ENCODE measurements at places on chromosomes 6 and 20.

GRCh38 chr6:54988576-54988975, 142.0 kb downstream of the FAM83B start:
- DNase-seq: no peak

DNA sequence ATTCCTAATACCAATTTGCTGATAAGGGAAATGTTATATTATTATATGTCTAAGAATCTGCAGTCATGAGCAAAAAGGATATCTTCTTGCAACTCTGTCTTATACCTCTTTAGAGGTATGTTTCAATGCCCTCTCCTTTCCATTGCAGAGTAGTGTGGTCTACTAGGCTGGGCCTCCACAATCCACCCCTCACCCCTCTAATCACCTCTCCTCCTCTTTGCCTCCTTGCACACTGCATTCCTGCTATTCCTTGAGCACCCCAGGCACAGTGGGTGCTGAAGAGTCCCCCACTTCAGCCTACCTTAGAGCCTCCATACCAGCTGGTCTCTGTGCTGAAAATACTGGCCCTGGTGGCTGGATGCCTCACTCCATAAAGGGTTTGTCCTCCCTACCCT, 26.9 kb downstream of the ARMC2 start:
- DNase-seq: no peak

DNA sequence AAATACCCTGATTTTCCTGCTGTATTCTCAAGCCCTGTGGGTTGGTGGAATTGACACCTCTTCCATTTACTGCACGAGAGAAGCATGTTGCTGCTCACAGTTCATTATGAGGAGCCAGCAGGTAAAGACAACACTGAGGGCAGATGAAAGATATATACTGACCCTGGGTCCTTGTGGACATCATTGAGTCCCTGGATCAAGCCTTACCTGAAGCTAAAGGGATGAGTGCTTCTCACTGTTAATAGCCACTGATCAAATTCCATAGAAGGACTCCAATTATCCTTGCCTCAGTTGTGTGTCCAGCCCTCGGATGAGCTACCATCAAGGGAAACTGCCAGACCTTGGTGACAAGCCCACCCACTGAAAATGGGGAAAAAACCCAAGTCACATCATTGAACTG, 7.7 kb upstream of the SIGLEC1 start:
- no peak for DNase-seq

DNA sequence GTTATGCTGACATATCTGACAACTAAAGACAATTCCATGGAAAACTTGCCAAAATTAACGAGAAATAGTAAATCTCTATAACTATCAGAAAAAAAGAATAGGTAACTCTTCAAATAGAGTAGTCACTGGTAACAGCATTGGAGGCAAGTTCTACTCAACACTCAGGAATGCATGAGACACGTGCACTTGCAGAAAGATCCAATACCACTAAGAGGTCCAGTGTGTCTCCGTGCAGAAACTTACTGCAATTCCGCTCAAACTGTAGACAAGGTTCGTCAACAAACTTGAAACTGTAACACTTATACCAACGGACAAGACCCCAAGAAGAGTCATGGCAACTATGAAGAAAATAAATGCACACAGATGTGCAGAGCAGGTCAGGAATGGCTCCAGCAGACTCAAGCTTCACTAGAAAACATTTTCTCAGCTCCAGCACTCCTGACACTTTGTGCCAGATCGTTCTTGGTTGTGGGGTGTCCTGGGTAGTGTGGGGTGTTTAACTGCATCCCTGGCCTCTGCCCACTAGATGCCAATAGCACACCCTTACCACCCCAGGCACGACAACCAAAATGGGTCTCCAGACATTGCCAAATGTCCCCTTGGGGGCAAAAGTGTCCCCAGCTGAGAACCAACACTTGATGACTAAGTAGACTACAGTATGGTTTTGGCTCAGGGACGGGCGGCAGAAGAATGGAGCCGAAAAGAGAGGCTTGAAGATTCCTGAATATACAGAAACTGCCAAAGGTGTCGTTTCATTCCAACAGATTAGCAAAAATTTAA, 134.8 kb downstream of the DTNBP1 start:
- DNase-seq: no peak

DNA sequence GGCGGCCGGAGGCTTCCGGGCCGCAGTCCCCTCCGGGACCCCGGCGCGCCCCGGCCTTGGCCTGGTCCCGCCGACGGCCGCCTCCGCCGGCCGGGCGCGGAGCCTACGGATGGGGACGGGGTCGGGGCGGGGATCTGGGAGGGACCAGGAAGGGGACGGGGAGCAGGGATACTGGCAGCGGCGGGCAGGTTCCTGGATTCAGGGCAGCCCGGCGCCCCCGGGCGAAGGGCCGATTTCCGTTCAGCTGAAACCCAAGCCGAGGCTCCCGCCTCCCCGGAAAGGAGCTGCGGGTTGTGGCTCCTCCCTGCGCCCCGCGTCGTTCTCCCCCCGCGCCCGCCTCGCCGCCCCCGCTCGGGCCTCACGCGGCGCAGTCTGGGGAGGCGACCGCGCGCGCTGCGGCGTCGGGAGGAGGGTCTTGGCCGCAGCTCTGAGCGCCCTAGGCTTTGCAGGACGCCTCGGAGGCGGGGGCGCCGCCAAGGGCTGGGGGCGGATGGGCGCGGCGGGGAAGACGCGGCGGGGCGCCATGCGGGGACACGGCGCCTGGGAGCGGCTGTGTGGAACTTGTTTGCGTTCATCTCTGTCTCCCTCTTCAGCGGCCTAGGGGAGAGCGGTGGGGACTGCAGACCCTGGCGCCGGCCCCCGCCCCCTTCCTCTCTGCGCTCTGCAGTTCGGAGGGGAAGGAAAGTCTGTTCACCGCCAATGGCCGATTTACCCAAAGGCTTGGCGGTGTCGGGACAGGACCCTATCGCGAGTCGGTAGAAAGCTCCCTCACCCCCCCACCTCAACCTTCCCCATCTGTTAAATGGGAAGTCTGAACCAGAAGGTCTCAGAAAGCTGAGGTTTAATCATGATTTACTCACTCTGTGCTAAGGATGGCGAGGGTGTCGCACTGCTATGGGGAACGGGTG, 22.7 kb upstream of the TMEM181 start:
- DNase-seq: peak; percentile 70

DNA sequence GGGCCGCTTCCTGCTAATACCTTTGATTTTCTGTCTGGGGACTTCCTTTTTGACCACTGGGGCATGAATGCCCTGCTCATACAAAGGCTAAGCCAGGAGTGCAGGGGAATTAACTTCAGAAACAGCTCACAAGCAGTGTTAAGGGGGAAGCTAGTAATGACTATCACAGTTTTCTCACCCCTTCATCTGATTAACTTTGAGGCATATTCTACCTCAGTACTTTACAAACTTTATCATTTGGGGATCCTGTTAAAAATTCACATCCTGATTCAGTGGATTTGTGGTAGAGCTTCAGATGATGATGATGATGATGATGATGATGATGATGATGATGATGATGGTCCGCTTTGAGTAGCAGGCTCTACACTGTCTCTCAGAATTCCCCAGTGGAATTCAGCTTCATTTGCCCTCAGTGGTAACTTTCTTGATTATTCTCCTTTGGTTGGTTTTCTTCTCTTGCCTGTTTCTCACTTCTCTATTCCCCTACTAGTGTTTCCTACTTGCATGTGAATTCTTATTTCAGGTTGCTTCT, 78.4 kb upstream of the TMEM170B start:
- DNase-seq: no peak

DNA sequence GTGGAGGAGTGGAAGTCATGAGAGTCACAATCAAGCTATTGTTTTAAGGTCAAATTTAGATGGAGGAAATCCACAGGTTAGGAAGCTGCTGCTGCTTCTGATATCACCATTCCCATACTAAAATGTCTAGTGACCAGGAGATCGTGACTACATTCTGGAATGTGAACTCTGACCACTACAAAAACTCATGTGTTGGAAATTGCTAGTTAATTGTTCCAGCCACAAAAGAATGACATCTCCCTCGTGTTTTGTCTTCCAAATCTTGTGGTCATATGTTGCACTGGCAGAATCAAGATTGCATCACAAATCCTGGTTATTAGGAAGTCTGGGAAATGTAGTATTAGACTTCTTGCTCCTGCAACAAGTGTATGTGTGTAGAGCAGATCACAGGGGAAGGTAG, 441.9 kb downstream of the CD109 start:
- no peak for DNase-seq

GRCh38 chr6:75691012-75691411, 58.0 kb upstream of the MYO6 start:
- no peak for DNase-seq

DNA sequence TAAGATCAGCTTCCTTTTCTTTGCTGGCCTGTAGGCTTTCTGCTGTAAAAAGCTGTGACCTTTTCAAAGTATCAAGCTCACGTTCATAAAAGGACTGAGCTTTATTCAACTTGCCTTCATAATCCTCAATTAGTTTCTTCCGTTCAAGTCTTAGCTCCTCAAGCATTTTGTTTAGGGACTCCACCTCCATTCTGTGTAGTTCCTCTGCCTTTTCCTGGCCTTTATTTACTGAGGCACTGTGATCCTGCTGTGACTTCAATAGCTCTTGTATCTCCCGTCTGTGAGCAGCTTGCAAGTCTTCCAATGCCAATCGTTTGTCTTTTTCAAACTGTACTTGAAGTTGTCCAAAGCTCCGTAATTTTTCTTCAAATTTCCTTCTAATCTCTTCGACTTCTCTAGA, 54.4 kb downstream of the FAM184A start:
- DNase-seq: no peak

DNA sequence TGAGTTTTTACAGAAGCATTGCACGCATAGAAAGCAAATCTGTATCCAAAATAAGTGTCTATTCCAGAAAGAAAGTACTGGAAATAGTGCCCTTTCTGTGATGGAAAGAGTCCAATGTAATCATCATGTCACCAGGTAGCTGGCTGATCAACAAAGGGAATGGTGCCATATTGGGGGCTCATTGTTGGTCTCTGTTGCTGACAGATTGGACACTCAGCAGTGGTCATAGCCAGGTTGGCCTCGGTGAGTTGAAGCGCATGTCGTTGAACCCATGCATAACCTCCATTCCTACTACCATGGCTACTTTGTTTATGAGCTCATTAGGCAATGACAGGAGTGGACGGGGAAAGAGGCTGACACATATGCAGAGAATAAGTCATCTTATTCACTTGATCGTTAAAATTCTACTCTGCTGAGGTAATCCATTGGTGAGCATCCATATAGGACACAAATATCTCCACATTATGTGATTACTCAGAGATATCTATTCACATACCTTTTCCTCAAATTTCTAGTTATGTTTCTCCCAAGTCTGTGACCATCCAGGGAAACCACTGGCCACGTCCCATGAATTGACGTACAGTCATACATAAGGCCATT, 560.5 kb downstream of the HAO1 start:
- DNase-seq: no peak

DNA sequence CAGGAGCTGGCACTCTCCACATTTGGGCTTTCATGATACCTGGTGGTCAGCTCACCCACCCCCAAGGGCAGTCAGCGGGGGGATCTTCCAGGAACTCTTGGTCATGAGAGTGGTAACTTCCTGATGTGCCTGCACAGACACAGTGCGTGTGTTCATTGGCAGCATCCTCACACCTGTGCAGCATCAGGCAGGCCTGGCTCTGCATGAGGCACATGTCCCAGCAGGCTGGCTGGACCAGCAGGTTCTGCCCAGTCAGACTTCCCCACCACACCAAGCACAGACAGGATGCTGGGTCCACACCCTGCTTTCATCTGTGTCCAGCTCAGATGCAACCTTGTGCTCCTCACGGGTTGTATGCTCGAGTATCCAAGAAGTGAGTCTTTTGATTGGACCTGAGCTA, 15.7 kb upstream of the UNC93A start:
- DNase-seq: no peak

- no peak for DNase-seq
Measured at GRCh38 chr6:20542927-20543602, 8.8 kb downstream of the CDKAL1 start.

GRCh38 chr6:137973201-137973600, 106.1 kb downstream of the TNFAIP3 start:
- no peak for DNase-seq

GRCh38 chr20:10288954-10289646, 70.5 kb downstream of the SNAP25 start:
- DNase-seq: no peak

DNA sequence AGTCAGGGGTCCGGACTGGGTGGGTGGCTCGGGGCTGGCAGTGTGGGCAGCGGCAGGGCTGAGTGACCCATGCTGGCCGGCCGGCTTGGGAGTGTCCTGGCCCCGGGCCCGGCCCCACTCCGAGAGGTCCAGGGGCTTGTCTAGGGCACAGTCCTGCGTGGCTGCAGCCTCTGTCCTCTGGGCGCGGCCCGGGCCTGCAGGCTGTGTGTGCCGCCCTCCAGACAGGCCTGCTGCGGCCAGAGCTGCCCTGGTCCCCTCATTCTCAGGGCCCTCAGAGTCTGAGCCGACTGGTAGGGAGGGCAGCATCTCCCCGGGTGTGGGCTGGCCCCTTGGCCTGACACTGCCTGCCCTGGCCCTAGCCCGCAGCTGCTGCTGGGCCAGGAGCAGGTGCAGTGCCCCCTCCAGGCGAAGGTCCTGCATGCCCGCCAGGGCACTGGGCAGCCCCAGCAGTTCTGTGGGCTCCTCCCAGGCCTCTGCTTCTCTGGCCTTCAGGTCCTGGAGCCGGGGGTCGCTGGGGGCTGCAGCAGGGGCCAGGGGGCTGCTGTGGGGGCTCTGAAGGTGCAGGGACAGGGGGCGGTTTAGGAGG, 6.9 kb upstream of the CABLES2 start:
- no peak for DNase-seq

DNA sequence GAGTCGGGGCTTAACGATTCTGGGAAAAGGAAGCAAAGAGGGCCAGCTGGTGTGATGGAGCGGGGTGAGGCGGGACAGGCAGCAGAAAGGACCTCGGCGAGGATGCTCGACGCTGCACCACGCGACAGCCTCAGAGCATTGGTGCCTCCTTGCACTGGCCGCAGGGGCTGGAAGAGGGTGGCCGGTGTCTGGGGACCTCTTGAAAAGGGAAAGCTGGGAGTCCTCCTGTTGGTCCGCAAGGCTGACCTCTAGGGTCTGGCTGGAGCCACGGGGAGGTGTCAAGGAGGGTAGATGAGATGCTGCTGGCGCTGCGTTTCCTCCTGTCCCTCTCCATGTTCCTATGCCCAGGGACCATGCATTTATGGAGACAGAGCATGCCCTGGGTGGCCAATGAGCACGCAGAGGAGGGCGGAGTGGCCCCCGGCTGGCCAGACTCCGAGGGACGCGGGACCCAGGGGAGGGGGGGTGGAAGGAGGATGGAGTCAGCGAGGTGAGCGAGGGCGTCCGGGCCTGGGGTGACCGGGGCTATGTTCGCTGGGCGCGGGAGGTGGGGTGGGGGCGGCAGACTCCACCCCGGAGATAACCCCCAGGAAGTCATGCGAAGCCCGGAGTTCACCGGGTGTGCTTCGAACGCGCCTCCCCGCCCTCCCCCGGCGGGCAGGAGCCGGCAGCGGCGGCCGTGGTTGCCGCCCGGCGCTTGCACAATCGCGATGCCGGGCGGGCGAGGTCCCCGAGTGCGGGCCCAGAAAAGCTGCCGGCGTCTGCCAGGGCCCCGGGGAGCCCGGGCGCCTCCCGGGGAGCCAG, at the start of gene CYP24A1:
TSS of gene CYP24A1 (minus strand) at position 334 of the 804 bp plus-strand sequence. CDS start 407 bp downstream, outside the sequence.
- DNase-seq: peak; percentile 71

DNA sequence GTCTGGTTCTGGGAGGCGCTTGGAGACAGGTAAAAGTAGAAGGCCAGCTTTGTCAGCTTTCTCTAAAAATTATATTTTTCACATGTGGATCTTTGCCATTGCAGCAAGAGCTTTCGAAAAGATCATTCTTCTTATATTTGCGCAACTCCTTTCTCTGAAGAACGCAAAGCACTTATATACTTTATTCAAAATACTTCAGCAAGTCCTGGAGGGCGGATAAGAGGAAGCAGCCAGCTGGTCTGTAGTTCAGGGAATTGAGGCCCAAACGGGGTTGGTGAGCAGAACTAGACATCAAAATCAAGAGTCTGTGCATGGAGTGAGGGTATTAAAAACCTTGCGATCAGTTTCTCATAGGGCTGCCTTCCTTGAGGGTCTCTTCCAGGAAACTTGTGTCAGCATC, 182.3 kb downstream of the DTNBP1 start:
- DNase-seq: peak; percentile 41

All from NCI-H524 (cell line).